ENCODE measurements at places on chromosomes 7 and 10.
A peak's percentile ranks its signal among the peaks of the same experiment; 100 is the strongest.

DNA sequence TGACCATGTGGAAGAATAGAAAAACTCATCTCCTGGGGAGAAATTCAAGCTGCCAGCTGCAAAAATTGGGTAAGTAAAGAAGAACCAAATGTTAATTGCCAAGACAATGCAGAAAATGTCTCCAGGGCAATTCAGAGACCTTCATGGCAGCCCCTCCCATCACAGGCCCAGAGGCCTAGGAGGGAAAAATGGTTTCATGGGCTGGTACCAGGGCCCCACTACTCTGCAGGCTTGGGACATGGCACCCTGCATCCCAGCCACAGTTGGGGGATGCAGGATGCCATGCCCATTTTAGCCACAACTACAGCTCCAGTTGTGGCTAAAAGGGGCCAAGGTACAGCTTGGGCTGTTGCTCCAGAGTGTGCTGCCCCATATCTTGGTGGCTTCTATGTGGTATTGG is 20.9 kb upstream of the MKLN1 start:
- no peak for DNase-seq

- no peak for DNase-seq
These were observed 726.4 kb downstream of the KCNMA1 start for GRCh38 chr10:76911184-76911583.

- no peak for DNase-seq
These were observed 311.7 kb upstream of the NEBL start for GRCh38 chr10:21208666-21209316.

DNA sequence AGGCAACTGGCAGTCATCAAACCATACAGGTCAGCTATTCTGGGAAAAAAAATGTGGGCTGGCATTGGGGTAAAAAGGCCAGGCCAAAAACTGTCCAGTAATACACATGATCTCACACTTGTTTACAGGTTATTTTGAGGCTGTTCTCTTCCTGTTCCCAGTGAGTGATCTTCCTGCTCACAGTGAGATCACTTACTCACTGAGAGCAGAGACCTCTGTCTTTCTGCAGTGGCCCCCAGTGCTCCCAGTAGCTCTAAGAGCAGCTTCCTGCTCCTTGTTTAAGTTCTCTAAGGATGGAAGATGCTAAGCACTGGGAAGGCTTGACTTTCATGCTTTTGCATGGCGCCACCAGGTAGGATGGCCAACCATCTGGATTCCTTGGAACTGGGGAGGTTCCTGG is 93.5 kb upstream of the KIAA1217 start:
- DNase-seq: no peak

DNA sequence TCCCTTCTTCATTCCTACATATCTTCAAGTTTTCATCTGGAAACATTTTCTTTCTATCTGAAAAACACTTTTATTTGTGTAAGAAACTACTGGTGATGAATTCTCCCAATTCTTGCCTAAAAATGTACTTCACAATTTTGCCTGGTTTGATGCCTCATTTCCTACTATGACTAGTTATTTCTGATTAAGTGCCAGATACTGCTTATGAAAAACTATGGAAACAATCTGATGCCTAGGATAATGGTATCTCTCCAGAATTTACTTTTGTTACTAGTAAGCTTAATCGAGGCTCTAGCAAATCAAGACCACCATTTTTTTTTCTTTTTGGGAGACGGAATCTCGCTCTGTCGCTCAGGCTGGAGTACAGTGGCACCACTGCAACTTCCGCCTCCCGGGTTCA is 31.3 kb downstream of the CACUL1 start:
- no peak for DNase-seq

DNA sequence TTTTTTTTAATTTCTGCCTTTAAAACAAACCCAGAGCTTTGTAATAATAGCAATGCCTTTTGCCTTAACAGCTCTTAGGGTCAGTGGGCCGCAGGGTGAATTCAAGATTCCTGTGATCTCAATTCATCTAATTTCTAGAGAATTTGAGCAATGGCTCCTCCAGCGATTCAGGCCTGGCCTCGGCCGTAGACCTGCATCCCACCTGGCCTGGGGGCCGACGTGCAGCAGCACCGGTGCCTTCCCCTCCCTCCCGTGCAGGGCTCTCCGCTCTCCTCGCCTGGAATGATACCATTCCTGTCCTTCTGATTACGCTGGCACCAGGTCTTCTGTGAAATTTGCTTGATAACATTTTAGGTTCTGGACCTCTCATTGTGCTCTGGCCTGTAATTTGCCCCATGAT is 172.5 kb downstream of the ADARB2 start:
- DNase-seq: no peak

GRCh38 chr10:33463011-33463410 is 128.5 kb upstream of the NRP1 start:
- DNase-seq: no peak

GRCh38 chr10:90741926-90742565 is 115.8 kb downstream of the HTR7 start:
- peak; percentile 60 for DNase-seq

DNA sequence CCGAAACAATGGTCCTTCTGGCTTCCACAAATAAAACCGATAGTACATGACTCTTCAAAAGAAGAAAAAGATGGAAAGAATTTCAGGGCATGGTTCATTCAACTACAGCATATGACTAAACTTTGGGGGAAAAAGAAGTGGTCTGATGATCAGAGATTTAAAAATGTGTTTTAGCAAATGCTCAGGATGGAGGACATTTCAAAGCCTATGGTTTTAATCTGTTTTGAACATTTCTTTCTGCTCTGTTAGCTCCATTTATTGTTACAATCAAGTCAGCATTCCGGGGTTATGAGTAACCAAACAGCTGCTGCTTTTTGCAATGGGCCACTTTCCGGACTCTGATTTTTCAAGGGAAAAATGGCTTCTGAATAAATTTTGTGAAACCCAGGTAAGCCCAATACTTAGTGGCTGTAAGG is 142.4 kb downstream of the CUBN start:
- no peak for DNase-seq

DNA sequence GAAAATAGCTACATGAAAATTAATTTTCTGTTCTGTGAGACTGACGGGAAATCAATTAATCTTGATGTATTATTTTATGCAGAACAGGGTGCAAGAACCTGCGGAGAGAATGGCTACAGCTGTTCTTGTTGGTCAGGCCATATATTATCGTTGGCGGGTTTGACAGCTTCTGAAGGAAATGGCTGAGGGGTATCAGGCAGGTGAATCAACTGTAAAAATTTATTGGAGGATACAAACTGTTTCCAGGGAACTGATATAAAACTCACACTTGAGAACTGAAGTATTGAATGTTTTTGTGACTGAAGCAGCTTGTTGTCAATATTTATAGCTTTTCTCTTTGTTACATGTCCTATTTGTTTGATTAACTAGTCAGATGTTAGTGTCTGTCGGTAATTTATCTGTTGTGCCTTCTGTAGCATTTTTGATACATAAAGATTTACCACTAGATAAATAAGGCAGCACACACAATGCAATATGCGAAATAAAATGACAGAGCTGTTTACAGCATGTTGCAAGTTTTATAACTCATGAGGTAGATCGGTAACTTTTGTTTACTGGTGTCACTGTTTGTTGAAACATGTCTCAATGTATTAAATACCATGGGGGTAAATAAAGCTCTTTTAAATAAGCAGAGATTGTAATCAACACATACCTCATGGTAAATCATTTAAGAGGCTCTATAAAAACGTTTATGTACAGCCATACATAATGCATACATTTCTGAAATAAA is 308.2 kb downstream of the LRMDA start:
- DNase-seq: no peak

DNA sequence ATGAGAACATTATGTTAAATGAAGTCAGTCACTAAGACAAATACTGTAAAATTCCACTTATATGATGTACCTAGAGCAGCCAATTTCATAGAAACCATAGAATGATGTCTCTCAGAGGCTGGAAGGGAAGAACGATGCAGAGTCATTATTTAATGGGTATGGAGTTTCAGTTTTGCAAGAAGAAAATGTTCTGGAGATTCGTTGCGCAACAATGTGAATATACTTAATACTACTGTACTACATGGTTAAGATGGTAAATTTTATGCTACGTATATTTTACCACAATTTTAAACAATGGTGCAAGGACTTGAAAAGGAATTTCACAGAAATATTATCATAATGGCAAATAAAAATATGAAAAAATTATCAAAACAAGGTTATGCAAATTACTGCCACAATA is 972.6 kb downstream of the KCNMA1 start:
- no peak for DNase-seq

Measured in HFF-Myc (cell line).